GM12891 (cell line): ENCODE measurements at places on chromosomes 12 and 14.

DNA sequence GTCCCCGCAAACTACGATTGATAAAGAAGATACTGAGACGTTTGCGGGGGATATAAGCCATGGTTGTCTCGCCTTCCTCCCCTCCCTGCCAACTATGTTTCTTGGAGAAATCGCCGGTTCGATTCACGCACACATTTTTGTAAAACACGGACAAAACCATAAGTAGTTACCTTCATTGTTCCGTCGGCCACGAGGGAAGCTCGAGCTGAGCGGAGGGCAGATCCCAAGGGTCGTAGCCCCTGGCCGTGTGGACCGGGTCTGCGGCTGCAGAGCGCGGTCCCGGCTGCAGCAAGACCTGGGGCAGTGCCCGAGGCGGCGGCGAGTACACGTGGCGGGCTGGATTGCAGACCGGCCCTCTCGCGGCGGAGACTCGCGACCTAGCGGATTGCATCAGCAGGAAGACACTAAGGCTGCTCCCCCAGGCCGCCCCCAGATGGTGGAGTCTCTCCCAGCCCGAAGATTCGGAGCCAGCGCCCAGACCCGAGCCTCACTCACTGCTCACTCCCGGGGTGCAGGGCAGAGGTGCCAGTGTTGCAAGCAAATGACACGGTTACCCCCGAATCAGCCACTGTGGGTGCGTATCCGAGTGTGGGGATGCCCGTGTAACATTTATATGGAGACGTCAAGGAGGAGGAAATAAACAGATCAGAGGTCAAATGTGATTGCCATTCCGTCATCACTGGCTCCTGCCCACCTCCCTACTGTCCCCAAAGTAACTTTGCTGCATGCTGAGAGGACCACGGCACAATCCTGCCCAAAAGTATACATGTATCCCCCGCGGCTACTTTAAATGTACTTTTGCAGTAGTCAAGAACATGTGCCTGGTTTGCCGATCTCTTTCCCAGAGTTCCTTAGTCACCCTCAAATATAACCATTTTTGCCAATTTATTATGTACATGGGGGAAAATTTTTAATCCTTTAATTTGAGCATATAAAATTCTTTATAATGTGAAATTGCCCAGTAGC, at the start of gene BCAT1:
TSS of gene BCAT1 (minus strand) at position 345 of the 966 bp plus-strand sequence. CDS start at position 176, 169 bp downstream.
- DNase-seq: no peak

DNA sequence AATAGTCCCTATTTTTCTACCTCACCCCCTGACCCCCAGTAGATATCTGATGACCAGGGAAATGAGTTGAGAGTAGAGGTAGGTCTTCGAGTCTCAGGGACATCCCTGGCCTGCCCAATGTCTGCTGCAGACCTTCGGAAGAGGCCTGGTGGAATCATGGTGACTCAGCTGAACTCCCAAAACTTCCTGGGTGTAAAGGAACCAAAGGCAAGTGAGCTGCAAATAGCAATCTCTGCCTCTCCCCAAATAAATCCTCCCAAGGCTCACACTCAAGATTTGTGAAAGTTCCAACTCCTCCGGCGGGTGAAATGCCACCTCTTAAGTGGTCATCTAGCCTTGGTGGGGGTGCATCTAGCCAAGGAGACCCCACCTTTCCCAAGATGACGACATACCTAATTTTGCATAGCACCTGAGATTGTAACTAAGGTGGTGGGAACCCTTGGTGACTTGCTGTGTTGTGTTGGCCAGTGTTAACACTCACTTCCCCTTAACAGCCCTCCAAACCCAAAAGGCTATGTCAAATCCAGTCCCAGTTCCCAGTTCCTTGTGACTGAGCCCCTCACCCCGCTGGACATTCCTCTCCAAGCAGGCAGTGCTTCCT, 6.3 kb downstream of the ZFP36L1 start:
- DNase-seq: no peak

DNA sequence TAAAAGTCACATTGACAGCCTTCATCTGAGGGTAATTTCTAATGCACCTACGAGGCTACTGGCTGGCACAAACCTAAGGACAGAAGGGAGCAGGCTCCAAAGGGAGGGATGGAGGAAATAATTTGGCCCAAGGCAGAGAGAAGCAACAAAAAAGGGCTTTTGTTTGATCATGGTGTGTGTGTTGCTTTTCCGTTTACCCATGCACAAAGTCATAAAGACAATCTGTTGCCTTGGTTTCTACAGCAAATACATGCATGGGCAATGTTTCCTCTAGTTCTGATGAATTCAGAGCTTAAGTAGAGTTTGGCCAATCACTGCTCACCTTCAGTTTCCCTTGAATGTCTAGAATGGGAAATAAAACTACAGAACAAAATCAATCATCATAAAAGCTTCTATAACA, 262.5 kb upstream of the CAND1 start:
- no peak for DNase-seq

- DNase-seq: no peak
Observed at GRCh38 chr14:98571104-98571503, 700.9 kb downstream of the BCL11B start.

GRCh38 chr14:50871228-50871627, 625 bp upstream of the ABHD12B start:
- no peak for DNase-seq

GRCh38 chr12:99043319-99043914, 398.3 kb downstream of the APAF1 start:
- peak; percentile 16 for DNase-seq

DNA sequence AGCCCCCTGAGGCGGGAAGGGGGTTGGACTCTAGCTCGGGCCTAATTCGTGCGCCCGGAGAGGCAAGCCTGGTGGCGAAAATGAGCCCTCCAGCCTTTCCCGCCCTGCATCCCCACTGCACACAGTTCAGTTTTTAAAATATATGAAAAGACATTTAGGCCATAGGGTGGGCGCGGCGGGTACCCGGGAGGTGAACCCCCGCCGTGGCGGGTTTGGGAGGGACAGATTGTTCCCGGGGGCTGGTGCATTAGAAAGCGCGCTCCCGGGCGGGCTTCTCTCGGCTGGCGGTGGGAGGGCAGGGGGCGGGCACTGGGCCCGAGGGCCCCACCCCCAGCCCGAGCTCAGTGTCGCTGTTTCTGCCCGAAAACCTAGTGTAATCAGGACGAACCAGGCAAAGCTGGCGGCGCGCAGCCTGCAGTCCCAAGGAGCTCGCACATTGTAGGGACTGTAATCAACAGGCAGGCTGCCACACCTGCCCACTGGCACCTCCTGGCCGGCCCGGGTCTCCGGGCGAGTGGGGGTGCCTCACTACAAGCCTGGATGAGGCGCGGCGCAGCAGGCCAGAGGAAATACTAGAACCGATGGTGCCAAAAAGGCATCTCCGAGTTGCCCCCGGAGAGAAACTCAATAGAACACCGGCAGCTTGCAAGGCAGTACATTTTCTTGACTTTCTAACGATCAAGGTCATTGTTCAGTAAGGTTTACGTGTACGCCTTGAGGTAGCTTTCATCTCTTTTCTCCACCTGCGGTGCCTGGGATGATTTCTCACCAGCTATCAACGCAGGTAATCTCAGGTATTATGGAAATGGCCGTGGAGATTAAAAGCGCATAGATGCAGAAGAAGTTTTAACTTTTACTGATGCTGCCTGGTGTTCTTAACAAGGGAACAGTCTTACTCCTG, 764 bp upstream of the SPTB start:
- peak; percentile 51 for DNase-seq

- no peak for DNase-seq
Observed at GRCh38 chr14:81450100-81450531, 50.0 kb upstream of the STON2 start.

DNA sequence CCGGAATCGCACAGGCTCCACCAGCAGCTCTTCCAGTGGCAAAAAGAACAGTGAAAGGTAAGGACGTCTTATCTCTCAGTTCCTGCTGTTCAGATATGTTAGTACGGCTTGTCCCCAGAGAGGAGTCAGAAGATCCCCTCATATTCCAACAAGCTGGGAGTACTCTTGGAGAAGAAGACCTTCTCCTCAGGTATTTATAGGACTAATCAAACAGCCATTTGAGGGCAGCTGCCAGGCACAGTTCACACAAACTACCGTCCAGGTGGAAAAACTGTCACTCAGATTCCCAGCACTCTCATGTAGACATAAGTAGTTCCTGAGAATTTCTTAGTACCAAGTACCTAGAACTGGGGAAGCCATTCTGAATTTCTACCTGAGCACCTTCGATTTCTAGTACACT, 85.3 kb downstream of the EML1 start:
- DNase-seq: no peak

DNA sequence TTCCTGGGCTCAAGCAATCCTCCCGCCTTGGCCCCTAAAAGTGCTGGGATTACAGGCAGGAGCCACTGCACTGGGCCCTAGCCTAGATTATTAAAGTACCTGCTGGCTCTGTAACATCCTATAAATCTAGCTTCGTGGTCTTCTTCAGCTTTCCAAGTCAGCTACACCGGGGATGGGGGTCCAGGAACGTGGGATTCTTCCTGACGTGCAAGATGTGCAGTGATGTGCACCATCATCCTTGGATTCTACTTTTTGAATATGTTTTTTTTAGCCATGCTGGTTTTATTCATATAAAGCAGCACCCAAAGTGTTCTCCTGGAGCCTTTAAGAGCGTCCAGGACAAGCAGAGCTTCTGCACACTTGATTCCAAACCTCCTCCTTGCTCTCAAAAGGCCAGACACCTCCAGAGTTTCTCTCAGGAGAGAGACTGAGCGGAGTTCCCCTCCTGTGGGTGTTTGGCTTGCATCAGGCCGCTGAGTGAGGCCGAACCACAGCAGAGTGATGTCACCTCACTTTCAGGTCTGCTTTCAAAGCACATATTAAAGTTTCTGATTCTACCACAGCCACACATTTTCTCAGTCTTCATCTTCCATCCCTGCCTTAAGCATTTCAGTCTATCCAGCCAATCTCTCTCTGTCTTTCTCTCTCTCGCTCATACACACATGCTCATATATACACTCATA, 33.4 kb downstream of the VCPKMT start:
- peak; percentile 57 for DNase-seq

- peak; percentile 8 for DNase-seq
Observed at GRCh38 chr14:25431211-25432076, 381.5 kb upstream of the STXBP6 start.

GRCh38 chr14:31927348-31927832, 149.7 kb upstream of the ARHGAP5 start:
- no peak for DNase-seq

DNA sequence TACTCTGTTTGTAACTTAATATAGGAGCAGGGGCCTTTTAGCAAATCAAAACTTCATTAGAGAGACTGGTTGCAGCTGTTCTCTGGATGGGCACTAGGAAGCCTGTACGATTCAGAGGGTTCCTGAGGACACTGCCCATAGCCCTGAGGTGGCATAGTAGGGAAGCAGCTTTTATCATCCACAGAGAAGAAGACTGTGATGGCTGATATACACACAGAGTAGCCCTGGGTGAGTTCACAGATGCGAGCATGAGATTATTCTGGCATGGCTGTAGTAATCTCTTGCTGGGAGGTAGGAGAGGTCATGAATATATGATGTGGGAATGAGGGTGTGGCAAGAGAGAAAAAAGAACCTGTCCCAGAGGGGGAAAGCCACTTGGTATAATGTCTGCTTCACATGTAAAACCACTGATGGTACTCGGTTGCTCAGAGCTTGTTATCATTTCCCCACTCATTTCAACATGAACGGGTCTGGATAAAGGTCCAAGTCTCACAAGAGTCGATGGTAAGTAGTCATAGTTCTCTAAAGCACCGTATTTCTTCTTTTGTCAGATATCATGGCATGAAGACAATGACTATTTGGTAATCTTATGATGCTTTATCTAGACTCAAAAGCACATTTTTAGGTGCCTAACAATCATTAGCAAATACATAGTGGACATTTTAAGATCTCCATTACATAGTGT, 52.0 kb downstream of the PEBP1 start:
- no peak for DNase-seq

DNA sequence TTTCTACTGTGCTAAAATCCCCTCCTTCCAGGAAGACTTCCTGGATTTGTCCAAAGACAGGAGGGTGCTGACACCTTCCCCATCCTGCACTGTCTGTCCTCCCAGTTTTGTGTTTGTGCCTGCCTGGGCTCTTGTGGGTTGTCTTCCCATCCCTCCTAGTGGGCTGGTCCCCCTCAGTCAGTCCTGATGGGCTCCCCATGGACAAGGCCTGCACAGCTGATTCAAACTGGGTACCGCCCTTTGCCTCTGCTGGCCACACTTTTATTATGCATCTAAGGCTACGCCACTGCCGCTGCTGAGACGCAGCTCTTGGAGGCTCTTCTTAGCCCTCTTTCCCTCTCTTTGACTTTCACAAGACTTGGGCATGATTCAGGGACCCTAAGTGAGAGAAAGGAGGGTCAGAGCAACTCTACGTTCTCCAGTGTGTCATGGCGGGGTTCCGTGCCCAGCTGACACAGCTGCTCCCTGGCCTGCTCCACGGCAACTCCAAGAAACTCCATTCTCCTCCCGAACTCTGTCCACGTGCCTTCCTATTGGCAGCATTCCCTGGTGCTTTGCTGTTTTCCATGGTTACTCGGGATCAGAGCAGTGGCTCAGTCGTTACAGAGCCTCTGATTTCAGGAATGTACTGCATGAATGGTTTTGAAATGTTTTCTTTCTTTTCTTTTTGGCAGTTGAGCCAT, 3.8 kb upstream of the KRT85 start:
- no peak for DNase-seq

DNA sequence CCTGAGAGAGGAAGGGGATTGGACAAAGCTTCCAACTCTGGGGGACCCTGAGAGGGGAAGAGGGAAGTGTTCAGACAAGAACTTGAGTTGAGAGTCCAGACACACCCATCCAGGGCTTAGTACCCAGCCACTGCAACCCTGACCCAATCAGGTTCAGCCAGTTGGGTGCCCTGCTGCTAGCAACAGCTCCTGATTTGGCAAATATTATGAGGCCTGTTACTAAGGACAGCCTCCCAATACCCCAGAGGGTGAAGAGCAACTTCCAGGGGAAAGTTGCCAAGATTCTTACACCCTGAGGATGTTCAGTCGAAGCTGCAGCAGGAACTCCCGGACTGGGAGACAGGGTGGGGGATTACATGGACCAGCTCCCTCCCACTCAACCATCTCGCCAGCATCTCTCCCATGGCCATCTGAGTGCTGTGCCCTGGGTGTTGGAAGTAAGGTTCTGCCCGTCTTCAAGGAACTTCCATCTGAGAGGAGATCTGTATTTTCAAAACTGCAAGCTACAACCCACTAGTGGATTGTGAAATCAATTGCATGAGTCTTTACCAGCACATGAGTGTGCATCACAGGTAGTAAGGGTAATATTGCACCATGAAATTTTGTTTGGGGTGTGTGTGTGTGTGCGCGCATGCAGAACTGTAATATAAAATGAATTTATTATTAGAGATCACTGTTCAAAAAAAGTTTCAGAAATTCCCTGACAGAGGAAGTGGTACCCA, 11.5 kb upstream of the KRT78 start:
- DNase-seq: no peak

GRCh38 chr14:77026166-77026929, 2.2 kb downstream of the IRF2BPL start:
- DNase-seq: no peak

GRCh38 chr12:34599530-34600513, 577.5 kb downstream of the ALG10 start:
- no peak for DNase-seq
